Fibroblast of skin of scalp (primary cell): ENCODE measurements at places on chromosomes 2 and 18.

DNA sequence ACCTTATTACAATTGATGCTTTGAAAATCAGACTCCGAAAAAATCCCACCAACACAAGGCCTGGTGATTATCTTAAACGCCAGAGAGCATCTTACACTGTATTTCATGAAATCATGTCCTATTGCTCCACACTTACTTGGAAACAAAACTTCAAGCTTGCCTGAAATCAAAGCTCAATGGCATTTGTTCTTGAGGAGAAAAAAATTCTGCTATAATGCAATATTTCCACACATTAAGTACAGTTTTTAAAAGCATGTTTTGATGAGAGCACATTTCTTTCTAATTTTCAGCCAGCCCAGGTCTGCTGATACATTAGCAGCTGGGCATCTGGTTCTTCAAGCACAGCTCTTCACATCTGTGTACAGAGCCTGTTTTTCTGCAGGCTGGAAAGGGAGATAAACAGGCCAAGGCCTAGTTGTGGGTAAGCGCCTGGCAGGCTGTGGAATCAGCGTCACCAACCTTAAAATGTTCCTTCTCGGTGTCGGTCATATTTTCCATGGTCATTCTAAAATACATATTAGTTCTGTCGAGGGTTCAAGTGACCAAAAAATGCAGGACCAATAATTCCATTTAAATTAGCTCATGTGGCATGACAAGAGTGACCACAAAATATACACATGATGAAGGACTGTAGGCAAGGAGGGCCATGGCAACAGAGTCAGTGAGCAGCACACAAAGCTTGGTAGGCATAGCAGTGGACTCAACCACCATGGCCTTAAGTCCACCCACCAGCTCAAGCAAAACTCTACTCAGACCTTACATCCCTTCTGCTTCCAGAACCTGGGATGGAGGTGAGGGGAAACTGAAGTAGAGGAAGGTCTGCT, 20.9 kb downstream of the SLC8A1 start:
- peak; percentile 29 for DNase-seq

DNA sequence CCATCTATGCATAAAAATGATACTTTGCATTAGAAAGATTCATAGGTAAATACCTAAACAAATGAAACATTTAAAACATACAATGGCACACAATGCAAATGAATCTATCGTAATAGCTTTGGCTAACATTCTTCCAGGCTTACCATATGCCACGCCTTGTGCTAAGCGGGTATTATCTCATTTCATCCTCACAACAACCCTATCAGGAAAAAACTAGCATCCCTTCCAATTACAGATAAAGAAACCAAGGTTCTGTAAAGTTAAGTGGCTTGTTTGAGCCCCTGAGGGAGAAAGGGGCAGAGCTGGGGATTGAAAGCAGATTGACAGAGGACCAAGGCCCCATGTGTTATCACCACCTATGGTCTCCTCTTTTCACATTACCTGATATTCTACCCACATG, 145.4 kb upstream of the ETAA1 start:
- no peak for DNase-seq

- DNase-seq, result no peak
These were observed 33.0 kb upstream of the GREB1 start for GRCh38 chr2:11500702-11501303.

- no peak for DNase-seq
These were observed 111.0 kb downstream of the ERBB4 start for GRCh38 chr2:212427638-212428037.

GRCh38 chr2:53473236-53473635, 294.4 kb upstream of the CHAC2 start:
- DNase-seq, result no peak

GRCh38 chr2:216873573-216873972, 13.7 kb upstream of the TNP1 start:
- no peak for DNase-seq

GRCh38 chr2:42961385-42961811, 169.0 kb upstream of the HAAO start:
- DNase-seq, result no peak

DNA sequence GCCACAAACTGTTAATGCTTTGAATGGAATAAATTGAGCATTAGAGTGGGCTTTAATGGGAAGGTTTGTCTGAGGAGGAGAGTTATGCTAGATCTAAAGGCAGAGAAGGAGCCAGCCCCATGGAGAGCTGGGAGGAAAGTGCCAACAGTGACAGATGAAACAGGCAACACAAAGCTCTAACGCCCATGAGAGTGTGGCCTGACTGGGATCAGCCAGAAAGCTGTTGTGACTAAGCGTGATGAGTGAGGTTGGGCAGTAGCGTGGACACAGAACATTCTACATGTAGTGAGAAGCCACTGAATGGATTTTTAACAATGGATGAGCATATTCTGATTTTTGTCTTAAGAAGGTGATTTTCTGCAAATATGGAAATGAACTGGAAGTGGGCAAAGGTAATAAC, 185.3 kb upstream of the SIX2 start:
- DNase-seq, result no peak

- peak; percentile 49 for DNase-seq
These were observed 74.7 kb upstream of the KCNJ3 start for GRCh38 chr2:154623819-154624218.

DNA sequence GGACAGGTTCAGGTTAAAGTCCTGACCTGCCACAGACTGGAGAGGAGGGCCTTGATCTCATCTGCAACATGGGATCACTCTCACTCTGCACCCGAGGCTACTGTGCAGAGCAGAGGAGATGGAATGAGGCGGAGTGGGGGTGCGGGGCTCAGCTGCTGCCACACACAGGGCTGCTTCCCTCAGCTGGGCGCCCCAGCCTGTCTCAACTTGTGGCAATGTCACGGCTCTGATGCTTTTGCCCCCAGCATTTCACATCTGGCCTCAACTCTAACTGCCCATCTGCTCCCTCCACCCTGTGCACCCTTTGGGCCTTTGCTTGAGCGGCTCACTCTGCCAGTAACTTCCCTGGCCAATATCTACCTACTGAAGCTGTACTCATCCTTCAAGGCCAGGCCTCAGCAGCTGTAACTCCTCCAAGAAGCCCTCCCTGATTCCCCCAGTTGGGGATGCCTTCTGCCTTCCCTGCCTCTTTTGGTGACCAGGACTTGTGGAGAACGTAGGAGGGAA, 70.3 kb downstream of the POLR1A start:
- no peak for DNase-seq

- DNase-seq, result no peak
These were observed 7.6 kb upstream of the ADAM23 start for GRCh38 chr2:206435742-206436141.

GRCh38 chr2:110853516-110853915, 121.1 kb downstream of the ACOXL start:
- peak; percentile 9 for DNase-seq

GRCh38 chr18:30775629-30776028, 266.9 kb downstream of the DSC3 start:
- DNase-seq, result no peak

GRCh38 chr18:44725300-44726058, 44.8 kb downstream of the SETBP1 start:
- peak; percentile 64 for DNase-seq

DNA sequence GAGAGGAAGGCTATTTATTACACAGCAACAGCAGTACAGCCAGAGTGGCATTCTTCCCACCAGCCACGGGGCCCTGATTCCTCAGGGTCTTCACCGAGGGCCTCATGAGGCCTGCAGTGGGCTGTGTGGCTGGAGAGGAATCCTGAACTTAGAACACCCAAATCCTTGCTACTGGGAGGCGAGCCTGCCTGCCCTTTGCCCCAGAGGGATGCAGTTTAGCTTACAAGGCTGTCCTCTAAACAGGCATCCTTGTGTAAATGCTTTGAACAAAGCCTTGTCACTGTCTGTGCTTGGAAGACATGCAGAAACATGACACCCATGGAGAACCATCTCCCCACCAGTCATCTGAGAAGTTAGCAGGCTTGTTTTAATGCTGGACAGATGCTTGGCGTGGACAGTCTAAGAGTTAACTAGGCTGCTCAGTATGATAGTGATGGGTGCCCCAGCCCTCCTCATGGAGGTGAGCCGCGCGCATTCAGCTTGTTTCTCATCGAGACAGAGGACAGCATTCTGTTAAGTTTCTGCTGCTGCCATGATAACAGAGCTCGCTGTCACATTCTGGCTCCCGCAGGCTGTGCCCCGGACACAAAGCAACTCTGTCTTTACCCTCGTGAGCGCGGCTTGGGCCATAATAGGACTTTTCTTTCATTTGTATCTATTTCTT, 42.9 kb downstream of the ADI1 start:
- DNase-seq, result peak; percentile 10

- peak; percentile 4 for DNase-seq
These were observed 43.2 kb upstream of the ITPRID2 start for GRCh38 chr2:181848261-181848886.

DNA sequence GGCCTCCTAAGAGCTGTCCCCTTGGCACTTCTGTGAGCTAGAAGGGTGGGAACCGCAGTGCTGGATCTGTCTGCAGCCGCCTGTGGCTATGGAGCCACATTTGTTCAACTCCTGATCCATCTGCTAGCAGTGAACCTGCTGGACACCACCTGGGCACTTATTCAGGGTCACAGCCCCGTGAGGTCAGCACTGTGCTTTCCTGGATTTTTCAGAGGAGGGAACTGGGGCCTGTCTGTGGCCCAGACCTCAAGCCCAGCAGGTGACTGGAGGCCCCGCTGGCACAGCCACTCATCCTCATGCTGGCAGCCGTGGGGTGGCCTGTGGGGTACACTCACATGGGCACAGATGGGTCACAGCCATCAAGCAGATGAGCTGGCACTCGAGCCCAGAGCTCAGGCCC, 155.3 kb downstream of the TFCP2L1 start:
- DNase-seq, result no peak

DNA sequence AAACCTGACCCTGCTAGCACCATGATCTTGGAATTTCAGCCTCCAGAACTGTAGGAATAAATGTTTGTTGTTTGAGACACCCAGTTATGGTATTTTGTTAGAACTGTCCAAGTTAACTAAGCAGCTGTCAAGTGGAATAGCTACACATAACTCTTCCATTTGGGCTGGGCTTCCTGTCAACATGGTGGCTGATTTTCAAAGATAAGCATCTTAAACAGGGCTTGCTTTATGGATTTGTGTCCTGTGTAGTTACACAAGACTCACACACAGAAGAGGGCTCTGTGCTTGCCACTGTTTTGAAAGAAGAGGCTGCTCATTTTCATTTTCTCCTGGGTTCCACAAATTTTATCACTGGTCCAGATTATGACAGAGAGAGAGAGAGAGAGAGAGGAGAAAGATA, 35.7 kb downstream of the GCG start:
- DNase-seq, result no peak

DNA sequence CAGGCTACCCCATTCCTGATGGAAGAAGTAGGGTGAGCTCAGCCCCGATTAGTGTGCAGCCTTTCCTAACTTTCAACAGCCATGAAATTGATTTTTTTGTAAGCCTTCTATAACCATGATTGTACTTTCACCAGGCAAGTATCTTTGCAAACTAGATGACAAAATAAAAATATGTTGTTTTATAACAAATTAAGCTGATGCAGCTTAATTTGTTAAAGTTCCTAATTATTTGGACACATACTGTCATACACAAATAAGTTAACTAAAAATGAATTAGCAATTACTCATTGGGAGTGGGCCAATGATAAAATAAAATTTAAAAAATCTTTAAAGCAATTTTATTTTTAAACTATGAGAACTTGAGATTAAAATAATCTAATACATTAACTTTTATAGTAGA, 113.1 kb upstream of the FANCL start:
- DNase-seq, result no peak

DNA sequence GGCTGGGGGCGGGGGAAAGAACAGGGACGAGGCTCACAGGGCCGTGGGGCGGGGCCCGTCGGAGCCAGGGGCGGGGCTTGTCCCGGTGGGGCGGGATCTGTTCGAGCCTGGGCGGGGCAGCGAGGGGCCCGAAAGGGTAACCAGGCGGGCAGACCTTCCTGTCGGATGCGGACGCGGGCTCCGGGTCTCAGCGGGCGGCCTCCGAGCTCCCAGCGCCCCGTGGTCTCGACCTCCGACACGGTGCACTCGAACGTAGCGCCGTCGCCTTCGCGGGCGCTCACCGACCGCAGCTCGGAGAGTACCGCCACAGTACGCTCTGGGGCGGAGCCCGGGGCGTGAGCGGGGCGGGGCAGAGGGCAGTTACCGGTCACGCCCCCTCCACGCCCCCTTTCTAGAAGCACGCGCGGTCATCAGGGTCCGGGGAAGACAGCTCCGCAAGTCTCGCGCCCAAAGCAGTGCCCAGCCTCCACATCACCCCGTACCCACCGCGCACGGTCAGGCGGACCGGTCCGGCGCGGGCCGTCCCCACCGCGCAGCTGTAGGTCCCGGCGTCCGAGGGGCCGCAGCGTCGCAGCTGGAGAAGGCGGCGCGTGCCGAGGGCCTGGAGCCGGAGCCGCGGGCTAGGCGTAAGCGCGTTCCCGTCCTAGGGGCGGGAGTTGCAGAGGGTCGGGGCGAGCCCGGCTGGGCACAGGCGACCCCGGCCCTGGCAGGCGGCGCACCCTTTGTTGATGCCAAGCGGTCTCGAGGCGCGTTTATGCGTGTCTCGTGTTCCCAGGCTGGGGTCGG, 8.7 kb downstream of the TMEM198 start:
- DNase-seq, result peak; percentile 78

GRCh38 chr2:225920621-225921220, 521.2 kb downstream of the NYAP2 start:
- DNase-seq, result no peak

- no peak for DNase-seq
These were observed 157.3 kb downstream of the CTNNA2 start for GRCh38 chr2:79670198-79670597.

- peak; percentile 90 for DNase-seq
These were observed 157.9 kb downstream of the ANKRD44 start for GRCh38 chr2:197152451-197153228.

GRCh38 chr2:178530625-178531142, 50.4 kb downstream of the PLEKHA3 start:
- DNase-seq, result no peak

GRCh38 chr2:75495862-75496261, 64.9 kb downstream of the EVA1A start:
- DNase-seq, result no peak

GRCh38 chr2:75606761-75607399, 39.7 kb upstream of the MRPL19 start:
- peak; percentile 83 for DNase-seq

DNA sequence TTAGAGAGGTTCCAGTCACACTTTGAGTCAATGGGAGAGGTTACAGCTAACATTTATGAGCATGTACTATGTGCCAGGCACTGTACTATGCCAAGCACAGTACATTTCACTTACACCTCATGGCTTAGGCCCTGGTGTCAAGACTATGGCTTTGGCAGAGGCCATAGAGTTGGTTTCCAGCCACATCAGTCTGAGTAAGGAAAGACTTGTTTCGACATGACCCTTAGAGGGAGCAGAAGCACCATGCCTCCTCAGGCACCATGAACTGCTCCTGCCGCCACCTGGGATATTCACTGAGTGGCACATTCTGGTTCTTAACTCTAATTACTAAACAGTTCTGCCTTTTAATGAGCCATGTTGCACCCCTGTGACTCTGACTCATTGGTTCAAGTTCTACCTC, 12.7 kb downstream of the DGUOK start:
- no peak for DNase-seq

- no peak for DNase-seq
These were observed 3.8 kb downstream of the CREB1 start for GRCh38 chr2:207533461-207534008.

GRCh38 chr18:74346206-74346605, 30.6 kb downstream of the C18orf63 start:
- DNase-seq, result no peak

GRCh38 chr2:228545748-228546145, 364.3 kb upstream of the SPHKAP start:
- peak; percentile 47 for DNase-seq

- no peak for DNase-seq
These were observed 7.7 kb upstream of the ARID5A start for GRCh38 chr2:96528700-96529375.
